ENCODE measurements at places on chromosomes 12 and 14.
A peak's percentile ranks its signal among the peaks of the same experiment; 100 is the strongest.

DNA sequence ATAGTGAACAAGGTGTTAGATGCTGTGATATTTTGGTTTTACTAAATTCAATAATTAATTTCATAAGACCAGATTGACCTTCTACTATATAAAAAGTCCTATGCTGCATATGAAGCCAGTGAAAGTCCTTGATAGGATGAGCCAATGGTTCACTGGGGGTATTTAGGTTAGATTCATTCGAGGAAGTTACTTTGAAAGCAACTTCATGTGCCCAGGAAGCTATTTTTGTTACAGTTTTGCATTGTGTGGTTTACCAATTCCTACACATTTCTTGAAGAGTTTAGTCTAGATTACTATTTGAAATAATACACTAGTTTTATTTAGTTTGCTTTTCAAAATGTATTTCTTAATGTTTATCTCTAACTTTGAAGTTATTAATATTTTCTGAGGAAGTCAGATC is 58.5 kb upstream of the RMST start:
- no peak for DNase-seq

DNA sequence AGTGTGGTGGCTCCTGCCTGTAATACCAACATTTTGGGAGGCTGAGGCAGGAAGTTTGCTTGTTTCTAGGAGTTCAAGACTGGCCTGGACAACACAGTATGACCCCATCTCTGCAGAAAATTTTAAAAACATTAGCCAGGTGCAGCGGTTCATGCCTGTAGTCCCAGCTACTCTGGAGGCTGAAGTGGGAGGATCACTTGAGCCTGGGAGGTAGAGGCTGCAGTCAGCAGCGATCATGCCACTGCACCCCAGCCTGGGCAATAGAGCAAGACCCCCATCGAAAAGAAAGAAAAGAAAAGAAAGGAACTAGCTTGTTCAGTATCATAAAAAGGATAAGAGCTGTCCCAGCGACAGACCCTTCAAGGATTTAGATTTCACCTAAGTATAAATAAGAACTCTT is 18.1 kb upstream of the PWP1 start:
- no peak for DNase-seq

DNA sequence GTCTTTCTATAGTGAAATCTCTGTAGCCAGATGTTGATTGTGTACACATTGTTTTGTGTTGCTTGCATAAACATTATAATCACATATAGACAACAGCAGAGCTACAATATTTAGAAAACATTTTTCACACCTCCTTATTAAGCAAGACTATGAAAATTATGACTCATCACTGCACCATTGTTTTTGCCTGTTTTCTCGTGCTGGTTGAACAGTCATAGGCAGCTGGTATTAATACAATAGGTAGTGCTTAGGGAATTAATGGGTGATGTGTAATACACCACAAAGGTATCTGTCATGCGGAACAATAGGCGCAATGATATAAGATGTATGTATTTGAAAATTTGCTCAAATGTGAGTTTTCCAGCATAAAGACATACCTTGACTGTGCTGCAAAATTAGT is 449.3 kb downstream of the FOXG1 start:
- DNase-seq = peak; percentile 24

DNA sequence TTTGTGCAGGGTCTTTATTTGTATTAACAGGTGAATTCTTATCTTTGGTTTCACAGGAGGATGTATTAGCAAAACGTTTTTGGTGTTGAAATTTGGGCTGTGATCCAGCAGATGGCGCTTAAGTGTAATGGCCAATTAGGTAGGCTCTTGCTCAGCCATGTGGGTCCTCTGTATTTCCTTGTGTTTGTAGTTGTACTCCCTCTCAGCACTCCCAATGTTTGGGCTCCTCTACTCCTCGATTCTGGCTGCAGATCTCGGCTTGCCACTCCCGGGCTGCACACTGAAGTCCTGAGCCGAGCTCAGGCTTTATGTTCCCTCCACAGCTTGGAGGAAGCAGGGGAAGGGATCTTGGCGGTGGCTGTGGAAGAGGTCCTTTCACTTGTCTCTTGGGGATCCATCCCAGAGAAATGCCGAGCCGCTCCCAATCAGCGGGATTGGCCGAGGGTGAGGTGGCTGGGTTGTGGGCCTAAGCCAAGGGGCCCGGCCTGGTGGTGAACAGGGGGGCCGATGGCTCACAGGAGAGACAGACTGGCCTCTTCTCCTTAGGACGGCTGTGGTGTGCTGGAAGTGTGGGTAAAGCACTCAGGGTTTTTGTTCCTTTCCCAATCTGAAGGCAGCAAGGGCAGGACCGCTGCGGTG is 133.7 kb downstream of the AEBP2 start:
- peak; percentile 15 for DNase-seq

GRCh38 chr12:52772772-52773171 is 4.4 kb downstream of the KRT76 start:
- DNase-seq = no peak

GRCh38 chr14:71089971-71090370 is 182.7 kb downstream of the PCNX1 start:
- DNase-seq = no peak

DNA sequence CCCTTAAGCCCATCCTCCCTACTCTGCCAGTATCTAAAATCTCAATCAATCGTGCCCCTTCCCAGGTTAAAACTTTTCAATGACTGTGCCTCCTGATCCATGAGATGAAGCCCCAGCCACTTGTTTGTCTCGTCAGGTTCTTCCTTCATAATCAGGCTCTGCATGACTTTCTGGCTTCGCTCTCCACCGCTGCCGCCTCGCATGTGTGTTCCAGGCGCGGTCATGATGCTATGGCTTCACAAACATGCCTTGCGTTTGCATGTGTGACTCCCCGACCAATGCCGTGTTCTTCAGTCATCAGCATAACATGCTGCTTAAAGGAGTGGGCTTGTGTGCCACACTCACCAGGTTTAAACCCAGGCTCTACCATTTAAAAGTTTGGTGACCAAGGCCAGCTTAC is 5.0 kb upstream of the C1RL start:
- DNase-seq = no peak

DNA sequence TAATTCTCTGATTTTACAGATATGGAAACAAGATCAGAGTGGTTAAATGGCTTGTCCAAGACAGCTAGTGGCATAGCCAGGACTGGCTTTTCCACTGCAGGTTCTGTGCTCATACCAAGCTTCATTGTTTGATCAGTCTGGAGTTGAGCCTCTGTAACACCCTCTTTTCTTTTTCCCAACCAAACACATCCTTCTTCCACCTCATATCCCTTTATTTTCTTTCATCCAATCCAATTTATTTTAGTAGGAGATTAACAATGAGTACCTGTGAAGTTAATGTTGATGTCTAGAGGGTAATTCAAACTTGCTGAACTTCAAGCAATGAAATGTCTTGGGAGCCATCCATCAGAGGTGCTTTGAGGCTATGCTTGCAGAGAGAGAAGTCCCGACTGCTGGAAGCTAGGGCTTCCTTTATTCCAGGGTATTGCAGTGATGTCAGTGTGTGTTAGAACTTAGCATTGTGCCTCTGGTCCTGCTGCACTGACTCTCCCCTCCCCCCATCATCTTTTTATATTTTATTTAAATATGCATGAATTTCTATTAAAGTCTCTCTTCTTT is 452.1 kb upstream of the PDE3A start:
- DNase-seq = no peak

- no peak for DNase-seq
Observed at GRCh38 chr14:38336298-38336697, 80.4 kb upstream of the CLEC14A start.

DNA sequence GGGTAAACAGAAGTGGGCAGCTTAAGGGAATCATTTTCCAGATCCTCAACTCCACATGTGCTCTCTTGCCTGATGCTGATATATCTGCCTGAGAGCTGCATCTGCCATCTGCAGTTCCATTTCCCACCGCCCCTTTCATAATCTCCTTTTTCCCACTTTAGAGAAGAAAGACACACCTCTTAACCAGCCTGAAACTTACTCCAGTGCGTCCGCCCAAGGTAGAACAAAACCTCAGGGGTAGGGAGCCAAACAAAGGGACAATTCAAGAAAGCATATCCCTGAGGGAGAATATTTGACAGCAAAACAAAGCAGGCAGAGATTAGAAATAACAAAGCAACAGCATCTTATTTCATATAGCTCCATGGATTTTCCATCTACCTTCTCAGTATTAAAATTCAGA is 4.3 kb downstream of the MDM1 start:
- no peak for DNase-seq

DNA sequence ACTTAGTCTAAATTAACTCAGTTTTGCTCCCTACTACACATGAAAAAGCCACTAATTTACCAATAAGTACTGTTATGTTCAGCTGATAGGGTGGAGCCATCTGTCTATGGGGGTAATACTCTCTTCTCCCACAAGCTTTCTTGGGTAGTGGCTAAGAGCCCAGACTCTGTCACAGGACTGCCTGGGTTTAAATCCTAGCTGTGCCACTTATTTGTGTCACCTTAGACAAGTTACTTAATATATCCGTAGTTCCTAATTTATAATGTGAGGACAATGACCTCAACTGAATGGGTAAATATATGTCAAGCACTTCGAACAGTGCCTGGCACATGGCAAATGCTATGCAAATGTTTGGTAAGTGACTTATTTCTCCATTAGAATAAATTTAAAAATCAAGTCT is 185.6 kb downstream of the DACT1 start:
- DNase-seq = no peak

DNA sequence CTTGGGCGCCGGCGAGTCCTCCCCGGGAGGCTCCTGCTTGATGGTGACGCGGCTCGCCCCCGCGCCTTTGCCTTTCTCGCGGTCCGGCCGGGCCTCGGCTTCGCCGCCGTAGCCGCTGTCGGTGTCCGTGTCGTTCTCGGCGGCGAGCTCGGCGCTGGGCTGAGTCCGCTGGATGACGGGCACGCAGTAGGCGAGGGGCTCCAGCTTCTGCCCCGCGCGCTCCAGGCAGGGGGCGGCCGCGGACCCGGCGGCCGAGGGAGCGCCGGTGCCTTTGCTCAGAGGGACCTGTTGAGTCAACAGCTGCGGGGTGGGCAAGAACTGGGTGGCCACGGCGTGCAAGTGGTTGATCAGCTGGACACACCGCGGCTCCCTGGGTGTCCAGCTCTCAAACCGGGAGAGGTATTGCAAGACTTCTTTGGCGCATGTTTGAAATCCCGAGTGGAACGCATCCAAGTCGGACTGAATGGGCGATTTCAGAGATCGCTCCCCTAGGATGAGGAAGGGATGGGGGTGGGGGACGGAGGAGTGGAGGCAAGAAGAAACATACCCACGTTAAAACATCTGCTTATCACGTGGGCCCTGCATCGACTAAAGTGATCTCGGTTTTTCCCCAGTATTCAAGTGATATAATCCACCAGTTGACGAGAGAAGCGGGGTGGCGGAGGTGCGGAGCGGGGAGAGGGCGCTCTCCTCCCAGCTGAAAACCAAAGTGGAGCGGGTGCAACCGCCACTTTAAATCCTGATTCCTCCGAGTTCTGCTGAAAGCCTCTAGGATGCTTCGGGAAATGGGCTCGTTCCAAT is 2.0 kb downstream of the BHLHE41 start:
- peak; percentile 51 for DNase-seq

DNA sequence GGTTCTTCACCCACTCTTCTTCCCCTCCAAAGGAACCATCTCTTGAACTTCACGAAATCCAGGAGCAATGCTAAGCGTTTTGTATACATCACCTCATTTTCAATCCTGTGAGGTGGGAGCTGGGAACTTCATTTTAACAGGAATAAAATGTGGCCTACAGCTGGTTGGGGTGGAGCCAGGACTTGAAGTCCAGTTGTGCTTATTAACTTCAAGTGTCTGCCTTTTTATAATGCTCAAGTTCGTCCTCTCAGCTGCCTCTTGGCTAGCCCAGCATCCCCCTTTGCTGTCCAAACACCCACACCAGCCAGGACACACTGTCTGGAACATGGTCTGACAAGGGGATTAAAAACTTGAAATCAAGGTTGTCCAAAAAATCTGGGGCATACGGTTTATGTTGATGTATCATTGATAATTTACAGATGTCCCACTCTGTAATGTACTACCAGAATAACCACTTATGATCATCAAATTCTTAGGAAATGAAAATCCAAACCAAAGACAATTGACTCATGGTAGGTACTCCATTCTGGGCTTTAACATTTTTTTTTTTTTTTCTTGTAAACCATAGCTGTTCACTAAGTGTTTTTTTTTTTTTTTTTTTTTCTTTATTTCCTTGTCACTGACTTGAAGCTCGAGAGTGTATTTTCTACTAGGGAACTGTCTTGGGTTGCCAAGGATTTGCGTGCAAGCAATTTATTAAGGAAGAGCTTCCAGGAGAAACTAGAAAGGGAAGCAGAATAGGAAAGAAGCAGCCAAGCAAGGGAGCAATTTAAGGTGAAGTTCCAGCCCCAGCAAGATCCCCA is 252.3 kb downstream of the EFCAB11 start:
- no peak for DNase-seq

- no peak for DNase-seq
Observed at GRCh38 chr12:58081488-58081887, 140.1 kb downstream of the ATP23 start.

DNA sequence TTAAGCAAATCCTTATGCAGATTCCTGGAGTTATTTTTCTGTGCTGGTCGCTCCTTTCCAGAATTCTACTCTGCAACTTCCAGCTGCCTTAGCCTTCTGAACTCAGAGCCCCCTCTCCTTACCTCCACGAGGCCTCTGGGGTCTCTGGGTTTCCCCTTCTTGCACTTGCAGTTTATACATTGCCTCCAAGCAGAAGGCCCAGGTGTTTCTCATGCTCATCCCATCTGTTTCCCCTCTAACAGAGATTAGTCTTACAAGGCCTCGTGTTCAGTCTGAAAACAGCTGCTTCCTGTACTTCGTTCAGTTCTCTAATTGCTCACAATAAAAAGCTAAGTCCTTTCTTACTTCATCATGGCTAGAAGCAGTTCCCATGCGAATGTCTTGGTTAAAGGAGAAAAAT is 134.4 kb upstream of the FGD4 start:
- peak; percentile 48 for DNase-seq

GRCh38 chr12:133038118-133038709 is 905 bp downstream of the ZNF84 start:
- no peak for DNase-seq

GRCh38 chr12:62873826-62874448 is 61.0 kb downstream of the PPM1H start:
- no peak for DNase-seq

DNA sequence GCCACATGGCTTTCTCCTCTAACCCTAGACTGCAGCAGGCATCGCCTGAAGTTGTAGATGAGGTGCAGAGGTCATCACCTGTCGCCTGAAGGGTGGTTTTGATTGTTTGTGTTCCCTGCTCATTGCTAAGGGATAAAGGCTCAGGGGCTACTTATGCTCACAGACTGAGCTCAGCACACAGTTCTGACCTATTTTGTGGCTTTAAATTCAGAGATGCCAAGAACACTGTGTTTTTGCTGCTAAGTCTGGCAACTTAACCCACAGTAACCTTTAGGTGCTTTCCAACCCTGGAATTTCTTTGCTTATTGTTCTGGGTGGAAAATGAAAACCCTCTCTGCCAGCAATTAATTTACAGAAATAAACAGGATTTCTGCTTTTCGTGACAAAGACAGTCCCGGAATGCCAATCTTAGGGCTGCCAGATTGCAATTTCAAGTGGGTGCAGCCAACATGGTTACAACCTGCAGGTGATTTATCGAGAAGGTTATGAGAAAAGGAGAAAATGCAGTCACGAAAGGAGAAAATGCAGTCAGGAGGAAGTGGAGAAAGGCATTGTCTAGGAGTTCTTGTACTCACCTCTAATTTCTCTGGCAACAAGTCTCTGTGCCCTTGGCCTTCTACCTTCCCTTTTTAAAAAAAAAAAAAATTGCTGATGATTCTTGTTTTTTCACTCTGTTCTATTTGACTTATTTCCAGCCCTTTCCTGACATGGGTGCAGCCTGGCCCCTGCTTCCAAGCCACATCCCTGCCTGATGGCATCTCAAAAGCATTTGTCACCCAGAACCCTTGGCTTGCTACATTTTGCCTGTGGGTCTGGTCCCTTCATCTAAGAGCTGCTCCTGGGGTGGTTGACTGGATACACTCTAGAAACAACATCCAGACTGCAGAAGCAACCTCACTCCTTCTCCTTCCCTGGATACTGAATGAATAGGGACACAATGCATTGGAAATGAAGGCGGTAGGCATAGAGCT is 23.3 kb downstream of the NPC2 start:
- no peak for DNase-seq

All from GM06990 (cell line).